Stomach (tissue), 19 donors: ENCODE measurements at places on chromosomes 7 and 10. TPM values are rescaled to one million over a fixed set of nuclear protein-coding genes. Genes with fewer than 3 reads are reported as not detected.

C10orf143 gene
- total RNA-seq = 1.3 TPM

FAS gene
- total RNA-seq = 33.6 TPM

TCERG1L gene
- not detected for total RNA-seq

PPP1R9A gene
- total RNA-seq = 37.1 TPM

PFKFB3 gene
- total RNA-seq = 18.0 TPM

RAMP3 gene
- total RNA-seq = 17.6 TPM

IRF5 gene
- 2.2 TPM for total RNA-seq

SPDYE2 gene
- not detected for total RNA-seq

CPA2 gene
- 65.8 TPM for total RNA-seq

RAB19 gene
- not detected for total RNA-seq

DDX21 gene
- total RNA-seq = 85.2 TPM

VWA2 gene
- total RNA-seq = 16.0 TPM

GGCT gene
- 25.7 TPM for total RNA-seq

WIPF3 gene
- total RNA-seq = 1.8 TPM

TMEM140 gene
- 0.89 TPM for total RNA-seq

MYH16 gene
- total RNA-seq = 0.37 TPM

PRKG1 gene
- total RNA-seq = 46.3 TPM

TAS2R4 gene
- 1.0 TPM for total RNA-seq

AFAP1L2 gene
- total RNA-seq = 19.3 TPM

CXCL12 gene
- 11.6 TPM for total RNA-seq

FGL2 gene
- total RNA-seq = 0.87 TPM

FAM25G gene
- total RNA-seq = not detected

VWDE gene
- not detected for total RNA-seq

ASL gene
- total RNA-seq = 42.8 TPM

HTRA1 gene
- 64.8 TPM for total RNA-seq

HTR5A gene
- not detected for total RNA-seq

SRPK2 gene
- 53.3 TPM for total RNA-seq

SORCS3 gene
- total RNA-seq = 2.6 TPM

HOXA2 gene
- total RNA-seq = 2.3 TPM

ACTL6B gene
- total RNA-seq = not detected

TRPV5 gene
- not detected for total RNA-seq

CTBP2 gene
- 64.7 TPM for total RNA-seq

SKIDA1 gene
- 0.73 TPM for total RNA-seq

PGAM2 gene
- total RNA-seq = not detected

ODAD2 gene
- total RNA-seq = not detected

SEM1 gene
- total RNA-seq = 95.7 TPM

UNCX gene
- total RNA-seq = not detected

VAX1 gene
- not detected for total RNA-seq

SPDYE11 gene
- not detected for total RNA-seq

ASZ1 gene
- not detected for total RNA-seq

IDI2 gene
- total RNA-seq = not detected

LRRC4 gene
- total RNA-seq = 61.8 TPM
